CD4-positive, alpha-beta memory T cell (primary cell): ENCODE measurements at places on chromosomes 7 and 10.

- DNase-seq, result no peak
These were observed 10.6 kb downstream of the SLC25A16 start for GRCh38 chr10:68516766-68517165.

DNA sequence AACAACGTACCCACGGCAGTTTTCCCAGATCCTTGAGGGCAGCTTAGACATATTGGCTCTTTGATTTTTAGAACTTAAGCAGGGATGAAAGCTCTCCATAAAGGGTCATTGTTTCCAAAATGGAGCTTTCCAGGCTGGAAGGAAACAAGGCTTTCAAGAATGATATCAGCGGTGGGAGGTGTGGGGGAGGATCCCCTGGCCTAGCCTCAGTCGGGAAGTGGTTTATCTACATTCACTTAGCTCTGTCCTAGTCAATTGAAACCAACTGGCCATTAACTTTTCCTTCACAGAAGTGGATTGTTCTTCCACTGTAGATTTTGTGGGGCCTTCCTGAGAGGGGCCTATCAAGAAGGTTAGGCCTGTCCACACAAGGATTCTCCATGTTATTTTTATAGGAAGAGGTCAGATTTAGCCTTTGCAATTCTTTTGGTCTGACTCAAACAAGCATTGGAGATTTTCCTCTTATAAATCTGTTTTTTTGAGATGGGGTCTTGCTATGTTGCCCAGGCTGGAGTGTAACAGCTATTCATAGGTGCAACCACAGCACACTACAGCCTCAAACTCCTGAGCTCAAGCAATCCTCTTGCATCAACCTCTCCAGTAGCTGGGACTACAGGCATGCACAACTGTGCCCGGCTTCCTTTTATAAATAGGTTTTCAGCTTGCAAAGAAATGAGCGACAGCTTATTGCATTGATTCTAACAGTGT is 343.5 kb downstream of the LRMDA start:
- DNase-seq, result no peak

DNA sequence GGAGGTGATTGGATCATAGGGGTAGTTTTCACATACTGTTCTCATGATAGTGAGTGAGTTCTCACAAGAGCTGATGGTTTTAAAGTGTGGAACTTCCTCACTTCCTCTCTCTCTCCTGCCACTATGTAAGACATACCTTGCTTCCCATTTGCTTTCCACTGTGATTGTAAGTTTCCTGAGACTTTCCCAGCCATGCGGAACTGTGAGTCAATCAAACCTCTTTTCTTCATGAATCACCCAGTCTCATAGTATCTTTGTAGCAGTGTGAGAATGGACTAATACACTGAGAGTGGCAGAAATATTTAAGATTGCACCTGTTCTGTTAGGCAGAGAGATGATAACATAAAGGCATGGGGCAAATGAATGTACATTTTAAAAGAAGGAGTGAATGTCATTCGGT is 507.8 kb downstream of the SORCS3 start:
- no peak for DNase-seq

DNA sequence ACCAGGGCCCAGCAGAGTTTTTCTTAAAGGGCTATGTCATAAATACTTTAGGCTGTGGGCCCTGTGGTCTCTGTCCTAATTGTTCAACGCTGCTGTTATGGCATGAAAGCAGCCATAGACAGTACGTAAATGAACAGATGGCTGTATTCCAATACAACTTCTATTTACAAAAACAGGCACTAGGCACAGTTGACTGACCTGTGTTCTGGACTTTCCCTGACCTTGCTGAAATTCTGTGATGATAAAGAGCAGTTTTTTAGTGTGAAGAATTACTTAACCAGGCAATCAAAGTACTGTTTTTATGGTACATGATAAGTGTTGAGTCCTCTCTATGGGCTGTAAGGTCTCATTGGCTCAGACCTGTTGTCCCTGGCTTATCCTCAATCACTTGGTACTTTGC is 17.1 kb downstream of the PDCD11 start:
- DNase-seq, result no peak

GRCh38 chr10:119725517-119725827 is 378 bp upstream of the INPP5F start:
- DNase-seq, result no peak

DNA sequence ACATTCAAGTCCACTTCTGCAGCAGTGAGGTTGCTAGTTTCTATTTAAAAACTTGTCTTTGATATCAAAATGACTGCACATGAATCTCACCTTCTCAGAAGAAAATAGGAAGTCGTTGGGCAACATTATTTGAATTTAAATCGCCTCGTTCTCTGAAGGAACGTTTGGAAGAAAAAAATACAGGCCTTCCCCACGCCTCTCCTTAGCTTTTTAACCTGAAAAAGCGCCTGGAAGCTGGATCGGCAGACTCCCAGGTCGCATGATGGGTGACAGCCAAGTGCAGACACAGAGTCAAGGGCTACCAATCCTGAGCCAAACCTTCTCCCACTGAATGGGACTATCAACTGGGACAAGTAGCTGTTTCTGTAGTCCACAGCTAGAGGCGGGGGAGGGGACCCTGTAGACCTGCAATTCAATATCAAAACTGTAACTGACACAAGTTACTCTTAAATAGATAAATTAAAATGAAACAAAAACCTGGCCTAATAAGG is 2.2 kb downstream of the FAM53B start:
- DNase-seq, result peak; percentile 41

GRCh38 chr7:1922071-1922869 is 252.2 kb downstream of the ELFN1 start:
- peak; percentile 41 for DNase-seq

GRCh38 chr10:79034271-79034876 is 34.4 kb upstream of the ZMIZ1 start:
- no peak for DNase-seq

- no peak for DNase-seq
These were observed 39.8 kb upstream of the GPR22 start for GRCh38 chr7:107430057-107430456.

DNA sequence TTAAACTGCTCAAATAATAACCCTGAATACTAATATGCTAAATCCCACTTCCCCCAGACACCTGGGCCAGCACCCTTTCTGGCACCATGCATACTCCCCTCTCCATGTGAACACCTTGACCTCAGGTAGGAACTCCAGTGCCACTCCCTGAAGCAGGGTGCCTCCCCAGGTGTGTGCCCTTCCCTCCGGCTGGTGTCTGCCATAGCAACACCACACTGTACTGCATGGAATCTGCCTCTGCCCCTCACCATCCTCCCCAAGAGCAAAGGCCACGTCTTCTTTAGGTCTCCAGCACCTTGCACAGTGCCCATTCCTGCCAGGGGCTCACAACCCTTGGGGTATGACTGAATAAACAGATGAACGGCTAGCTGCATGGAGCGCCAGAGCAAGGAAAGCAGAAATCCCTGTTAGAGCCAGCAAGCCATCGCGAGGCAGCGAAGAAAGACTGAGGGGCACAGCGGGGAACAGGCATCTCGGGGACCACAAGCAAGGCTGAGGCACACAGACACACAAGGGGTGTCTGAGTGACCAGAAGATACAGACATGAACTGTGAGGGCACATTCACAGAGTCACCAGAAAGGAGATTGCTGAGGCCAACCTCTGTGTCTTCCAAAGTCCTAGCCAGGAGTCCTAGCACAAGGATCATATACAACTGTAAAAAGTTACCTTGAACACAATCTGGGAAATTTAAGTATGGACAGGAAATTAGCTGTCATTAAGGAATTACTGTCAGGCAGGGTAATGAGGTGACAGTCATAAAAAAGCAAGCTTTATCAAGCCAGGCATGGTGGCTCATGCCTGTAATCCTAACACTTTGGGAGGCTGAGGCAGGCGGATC is 25.7 kb downstream of the COBL start:
- no peak for DNase-seq

DNA sequence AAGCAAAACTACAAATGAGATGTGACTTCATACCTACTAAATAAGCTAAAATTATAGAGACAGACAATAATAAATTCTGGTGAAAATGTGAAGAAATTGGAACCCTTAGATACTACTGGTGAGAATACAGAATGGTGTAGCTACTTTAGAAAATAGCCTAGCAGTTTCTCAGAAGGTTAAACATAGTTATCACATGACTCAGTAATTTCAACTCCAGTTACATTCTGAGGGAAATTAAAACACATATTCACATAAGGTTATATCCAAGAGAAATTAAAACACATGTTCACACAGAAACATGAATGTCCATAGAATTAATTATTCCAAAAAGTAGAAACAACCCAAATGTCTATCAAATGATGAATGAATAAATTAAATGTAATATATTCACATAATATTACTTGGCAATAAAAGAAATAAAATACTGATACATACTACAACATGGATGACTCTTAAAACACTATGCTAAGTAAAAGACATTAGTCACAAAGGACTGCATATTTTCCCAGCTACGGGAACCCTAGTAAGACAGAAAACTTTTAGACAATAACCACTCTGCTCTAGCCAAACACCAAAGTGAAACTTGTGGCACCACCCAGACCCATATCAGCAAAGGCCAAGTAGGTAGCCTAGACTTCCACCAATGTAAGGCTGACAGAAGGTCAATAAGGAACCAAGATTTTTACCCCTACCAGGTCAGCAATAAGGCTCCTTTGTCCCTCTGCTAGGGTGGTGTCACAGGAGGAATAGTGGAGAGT is 25.1 kb downstream of the SLC25A40 start:
- DNase-seq, result no peak

DNA sequence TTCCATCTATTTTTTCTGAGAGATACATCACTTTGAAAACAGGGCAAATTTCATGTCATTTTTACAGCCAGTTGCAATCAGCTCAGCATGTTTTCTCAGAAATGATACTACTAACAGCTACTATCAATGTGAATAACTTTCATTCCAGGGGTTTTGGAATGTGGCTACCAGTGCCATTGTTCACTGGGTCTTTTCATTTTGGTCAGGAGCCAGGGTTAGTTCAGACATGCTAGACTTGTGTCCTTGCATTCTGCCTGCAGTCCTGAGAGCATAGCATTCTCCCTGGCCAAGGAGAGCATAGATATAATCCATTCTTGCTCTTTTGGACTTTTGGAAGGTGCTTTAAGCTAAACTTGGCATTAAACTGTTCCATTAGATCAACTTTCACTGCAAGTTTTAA is 160.9 kb upstream of the NEBL start:
- no peak for DNase-seq

- no peak for DNase-seq
These were observed 56.7 kb downstream of the PIP4K2A start for GRCh38 chr10:22657566-22658225.

- no peak for DNase-seq
These were observed 299.1 kb downstream of the LHFPL3 start for GRCh38 chr7:104627516-104627915.

DNA sequence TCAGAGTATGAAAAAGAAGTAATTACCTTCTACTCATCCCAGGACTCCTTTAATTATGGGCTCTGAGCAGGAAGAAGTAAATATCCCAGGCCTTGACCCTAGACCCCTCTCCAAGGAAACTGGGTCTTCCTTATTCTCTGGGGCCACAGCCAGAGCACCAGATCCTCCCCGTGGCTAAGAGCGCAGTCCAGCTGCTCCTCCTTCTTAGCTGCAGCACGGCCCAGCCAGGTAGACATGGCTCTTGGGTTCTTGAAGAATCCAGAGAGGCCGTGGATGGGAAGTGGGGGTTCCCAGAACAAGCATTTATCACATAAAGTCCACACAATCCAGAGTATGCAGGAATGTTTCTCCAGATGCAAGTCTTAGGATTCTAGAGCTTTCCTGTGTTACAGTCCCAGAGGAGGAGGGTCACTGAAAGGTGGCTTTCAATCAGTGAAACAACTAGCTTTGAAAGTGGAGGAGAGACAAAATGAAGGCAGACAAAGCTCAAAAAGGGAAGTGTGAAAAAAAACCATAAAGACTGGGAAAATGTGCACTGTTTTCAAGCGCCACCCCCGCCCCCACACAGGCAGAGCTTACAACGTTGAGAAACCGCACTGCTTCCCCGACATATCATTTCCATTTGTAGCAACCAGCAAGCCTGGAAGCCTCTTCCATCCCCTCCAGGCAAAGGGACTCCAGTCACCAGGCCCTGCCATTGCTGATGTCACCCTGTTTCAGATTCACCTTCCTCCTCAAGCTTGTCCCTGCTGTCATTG is 396.5 kb upstream of the MKI67 start:
- no peak for DNase-seq

GRCh38 chr10:102024799-102025198 is 31.2 kb downstream of the ARMH3 start:
- no peak for DNase-seq

- DNase-seq, result no peak
These were observed 67.5 kb downstream of the MKI67 start for GRCh38 chr10:128058750-128059134.

DNA sequence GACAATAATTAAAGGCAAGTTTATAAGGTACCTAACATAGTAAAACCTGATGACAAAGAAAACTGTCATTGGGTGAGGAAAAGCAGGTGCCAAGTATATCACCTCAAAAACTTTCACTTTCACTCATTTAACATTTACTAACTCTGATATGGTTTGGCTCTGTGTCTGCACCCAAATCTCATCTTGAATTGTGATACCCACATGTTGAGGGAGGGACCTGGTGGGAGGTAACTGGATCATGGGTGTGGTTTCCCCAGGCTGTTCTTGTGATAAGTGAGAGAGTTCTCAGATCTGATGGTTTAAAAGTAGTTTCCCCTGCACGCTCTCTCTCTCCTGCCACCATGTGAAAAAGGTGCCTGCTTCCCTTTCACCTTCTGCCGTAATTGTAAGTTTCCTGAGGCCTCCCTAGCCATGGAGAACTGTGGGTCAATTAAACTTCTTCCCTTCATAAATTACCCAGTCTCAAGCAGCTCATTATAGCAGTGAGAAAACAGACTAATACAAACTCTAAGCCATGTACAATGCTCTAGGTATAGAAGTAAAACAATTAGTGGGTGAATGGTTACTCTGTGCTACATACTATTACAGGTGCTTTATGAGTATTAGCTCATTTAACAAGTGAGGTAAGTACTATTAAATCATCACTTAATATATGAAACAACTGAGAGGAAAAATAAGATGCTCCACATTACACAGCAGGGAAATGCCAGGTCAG is 199.0 kb downstream of the CHCHD3 start:
- DNase-seq, result peak; percentile 14

DNA sequence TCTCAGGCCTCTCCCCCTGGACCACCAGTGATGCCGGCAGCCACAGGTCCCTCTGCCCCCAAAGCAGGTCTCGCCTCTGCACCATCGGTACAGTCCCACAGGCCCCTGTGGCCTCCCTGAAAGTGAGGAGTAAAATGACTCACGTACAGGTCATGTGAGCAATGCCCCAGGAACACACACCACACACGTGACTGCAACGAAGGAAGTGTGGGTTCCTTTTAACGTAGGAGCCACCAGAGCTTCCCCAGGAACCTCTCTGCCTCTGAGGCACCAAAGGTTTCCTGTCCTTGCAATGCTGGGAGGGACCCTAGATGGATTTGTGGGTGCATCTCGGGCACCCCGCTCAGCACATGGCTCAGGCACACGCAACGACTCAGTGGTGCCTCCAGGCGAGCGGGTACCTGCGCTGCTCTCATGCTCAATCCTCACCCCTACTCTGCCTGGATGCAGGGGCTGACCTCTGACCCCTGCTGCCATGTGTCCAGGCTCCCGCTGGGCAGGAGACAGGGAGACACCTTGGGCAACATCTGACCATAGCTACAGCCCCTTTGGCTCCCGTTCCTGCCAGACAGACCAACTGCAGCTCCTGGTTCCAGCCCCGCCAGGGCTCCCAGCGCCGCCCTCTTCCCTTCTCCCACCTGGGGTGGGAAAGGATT is 120.7 kb downstream of the PRKAG2 start:
- peak; percentile 58 for DNase-seq

- DNase-seq, result no peak
These were observed 46.5 kb downstream of the AMPH start for GRCh38 chr7:38584443-38585210.
